NCI-H774 (cell line): ENCODE measurements at places on chromosomes 12 and 14.

GRCh38 chr14:85402569-85403162 lies 127.3 kb upstream of the FLRT2 start:
- DNase-seq, result peak; percentile 33

- DNase-seq, result no peak
Observed at GRCh38 chr12:123089631-123090353, 61.1 kb downstream of the PITPNM2 start.

GRCh38 chr12:111462210-111462769 lies 56.6 kb downstream of the SH2B3 start:
- no peak for DNase-seq

DNA sequence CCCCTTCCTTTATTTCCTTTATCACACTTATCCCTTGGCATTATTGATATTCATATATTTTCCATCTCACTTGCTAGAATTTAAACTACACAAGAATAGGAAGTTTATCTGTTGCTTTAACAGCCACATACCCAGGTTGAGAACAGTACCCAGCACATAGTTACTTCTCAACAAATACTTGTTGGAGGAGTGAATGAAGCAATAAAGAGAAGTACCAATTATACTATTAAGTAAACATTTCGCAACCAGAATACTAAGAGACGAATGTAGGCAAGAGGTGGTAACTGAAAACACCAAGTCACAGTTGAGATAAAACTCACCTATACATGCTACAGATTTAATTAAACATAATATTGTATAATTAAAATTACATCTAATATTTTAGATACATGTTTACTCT lies 110.9 kb downstream of the FSCB start:
- DNase-seq, result peak; percentile 15

DNA sequence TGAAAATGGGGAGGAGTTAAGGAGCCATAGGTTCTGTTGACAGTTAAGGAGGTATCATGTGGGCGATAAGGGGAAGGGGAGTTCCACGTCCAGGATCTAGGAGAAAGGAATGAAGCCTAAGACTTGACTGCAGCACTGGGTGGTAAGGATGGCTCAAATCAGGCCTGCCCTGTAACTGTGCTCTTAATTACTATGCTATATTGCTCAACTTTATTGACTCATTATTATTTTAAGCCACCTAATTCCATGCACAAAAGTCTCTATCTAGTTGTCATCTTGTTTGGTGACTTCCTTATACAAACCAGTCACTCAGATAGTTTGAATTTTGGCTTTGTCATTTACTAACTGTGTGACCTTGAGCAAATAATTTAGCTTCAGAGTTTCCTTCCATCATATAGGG lies 242.1 kb upstream of the ARHGAP5 start:
- no peak for DNase-seq

GRCh38 chr12:77925536-77926108 lies 94.9 kb downstream of the NAV3 start:
- peak; percentile 94 for DNase-seq

GRCh38 chr12:32926356-32926755 lies 29.8 kb upstream of the PKP2 start:
- no peak for DNase-seq

GRCh38 chr12:84704856-84705255 lies 207.7 kb downstream of the SLC6A15 start:
- no peak for DNase-seq

DNA sequence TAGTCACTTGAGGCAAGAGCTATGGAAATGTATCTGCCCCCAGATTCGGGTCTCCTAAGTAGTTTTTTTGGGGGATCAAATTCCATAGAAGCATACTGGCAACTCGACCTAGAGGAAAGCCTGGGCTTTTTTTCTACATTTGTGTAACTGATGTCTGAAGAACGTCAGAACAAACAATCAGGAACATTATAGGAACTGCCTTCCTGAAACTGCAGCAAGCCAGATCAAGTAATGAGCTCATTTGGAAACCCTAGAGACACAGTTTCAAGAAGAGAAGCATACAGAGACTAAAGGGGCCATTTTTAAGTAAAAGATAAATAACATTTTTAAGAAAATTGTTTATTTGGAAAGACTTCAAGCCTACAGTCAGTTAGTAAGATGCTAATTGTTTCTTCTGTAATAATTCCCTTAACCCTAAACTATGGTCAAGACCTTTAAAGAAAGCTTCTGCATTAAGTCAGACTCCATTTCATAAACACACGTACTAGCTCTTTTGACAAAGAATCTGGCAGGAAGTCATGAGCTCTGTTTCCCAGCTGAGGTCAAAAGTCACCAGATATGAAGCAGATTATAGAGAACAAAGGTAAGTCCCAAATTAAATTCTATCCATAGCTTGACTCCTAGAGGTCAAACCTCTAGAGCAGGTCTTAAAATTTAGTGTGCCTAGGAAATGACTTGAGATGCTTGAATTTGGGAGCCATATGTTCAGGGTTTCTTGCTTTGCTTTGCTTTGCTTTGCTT lies 112.8 kb downstream of the EGLN3 start:
- no peak for DNase-seq

- peak; percentile 57 for DNase-seq
Observed at GRCh38 chr12:50057000-50057841, at the start of gene ASIC1. Gene ASIC1, plus strand, starts transcription at chr12:50057596. Its CDS starts 1,171 bp downstream, at chr12:50058767.

DNA sequence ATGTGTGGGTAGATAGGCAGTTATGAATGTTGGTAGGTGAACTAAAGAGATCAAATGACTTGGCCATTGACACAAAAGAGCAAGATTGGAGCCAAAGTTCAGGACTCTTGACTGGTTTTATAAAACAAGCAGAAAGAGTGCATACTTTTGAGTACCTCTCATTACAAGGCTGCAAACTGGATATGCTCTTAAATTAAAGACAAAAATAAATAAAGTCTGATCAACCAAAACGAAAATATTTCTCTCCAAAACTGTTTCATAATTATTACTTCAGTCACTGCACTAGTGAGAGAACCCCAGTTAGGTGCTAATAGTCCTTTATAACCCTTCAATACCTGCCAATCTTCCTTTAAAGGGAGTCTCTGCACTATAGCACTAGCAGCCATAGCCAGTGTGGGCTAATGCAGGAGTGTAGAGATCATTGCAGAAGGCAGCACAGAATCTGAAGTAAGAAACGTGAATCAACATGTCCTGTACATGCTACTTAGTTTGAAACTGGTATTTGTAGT lies 147.1 kb downstream of the FOXA1 start:
- DNase-seq, result no peak

DNA sequence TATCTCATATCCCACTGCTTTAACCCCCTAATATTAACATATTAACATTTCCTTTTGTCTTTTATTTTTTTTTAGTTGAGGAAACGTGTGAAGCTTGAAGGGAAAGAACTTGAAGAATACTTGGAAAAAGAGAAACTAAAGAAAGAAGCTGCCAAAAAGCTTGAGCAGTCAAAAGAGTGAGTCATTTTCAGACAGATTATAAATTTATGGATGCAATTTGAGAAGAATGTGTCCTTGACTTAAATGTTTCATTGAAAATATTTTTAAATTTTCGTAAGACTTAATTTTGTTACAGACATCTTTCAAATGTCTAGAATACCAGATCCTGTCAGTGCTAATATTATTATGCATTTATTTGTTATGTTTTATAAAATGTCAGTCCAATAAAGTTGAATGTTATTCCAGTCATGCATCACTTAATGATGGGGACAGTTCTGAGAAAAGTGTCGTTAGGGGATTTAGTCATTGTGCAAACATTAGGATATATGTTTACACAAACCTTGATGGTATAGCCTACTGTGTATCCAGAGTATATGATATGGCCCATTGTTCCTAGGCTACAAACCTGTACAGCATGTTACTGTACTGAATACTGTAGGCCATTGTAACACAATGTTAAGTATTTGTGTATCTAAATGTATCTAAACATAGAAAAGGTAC lies 32.6 kb downstream of the CPSF2 start:
- no peak for DNase-seq

DNA sequence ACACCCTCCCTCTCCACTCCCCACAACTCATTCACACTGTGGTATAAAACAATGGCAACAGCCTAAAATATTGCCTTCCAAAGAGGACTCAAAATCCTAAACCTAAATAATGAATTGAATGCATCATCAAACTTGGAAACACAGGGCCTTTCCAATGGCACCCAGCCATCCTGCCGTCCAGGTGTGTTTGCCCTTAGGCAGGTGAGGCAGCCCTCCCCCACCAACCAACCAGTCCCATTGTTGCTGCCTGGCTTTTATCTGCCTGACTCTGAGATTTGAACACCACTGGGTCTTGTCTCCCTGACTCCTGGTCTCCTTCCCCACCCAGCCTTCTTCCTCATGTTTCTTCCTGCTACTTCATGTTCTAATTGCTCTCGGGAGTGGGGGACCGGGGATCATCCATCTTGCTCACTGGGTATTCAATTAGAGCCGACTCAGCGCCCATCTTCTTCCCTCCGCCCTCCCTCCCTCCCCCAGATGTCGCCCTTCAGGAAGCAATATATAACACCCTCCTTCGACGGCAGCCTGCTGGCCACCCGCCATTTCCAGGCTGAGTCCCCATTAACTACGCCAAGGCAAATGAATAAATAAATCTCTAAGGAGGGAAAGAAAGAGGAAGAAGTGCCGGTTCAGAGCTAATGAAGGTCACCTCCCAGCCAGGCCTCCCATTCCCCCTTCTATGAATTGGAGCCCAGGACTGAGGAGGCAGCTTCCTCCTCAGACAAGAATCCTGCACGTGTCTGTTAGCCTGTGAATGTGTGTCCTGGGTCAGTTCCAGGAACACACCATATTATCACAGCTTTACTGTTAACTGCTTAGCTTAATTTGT lies 36.3 kb upstream of the NTF3 start:
- peak; percentile 90 for DNase-seq

DNA sequence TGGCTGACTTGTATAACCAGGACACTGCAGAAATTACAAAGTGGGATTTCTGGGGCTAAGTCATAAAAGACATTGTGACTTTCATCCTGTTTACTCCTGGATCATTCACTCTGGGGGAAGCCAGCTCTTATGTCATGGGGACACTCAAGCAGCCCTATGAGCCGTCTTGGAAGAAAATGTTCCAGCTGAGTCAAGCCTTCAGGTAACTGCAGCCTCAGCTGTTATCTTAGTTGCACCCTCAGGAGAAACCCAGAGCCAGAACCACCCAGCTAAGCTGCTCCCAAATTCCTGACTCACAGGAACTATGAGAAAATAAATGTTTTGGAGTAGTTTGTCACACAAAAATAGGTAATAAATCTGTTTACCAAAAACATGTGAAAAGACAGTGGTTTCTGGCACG lies 43.1 kb upstream of the GXYLT1 start:
- no peak for DNase-seq

GRCh38 chr12:28215021-28215420 lies 24.8 kb downstream of the CCDC91 start:
- no peak for DNase-seq

DNA sequence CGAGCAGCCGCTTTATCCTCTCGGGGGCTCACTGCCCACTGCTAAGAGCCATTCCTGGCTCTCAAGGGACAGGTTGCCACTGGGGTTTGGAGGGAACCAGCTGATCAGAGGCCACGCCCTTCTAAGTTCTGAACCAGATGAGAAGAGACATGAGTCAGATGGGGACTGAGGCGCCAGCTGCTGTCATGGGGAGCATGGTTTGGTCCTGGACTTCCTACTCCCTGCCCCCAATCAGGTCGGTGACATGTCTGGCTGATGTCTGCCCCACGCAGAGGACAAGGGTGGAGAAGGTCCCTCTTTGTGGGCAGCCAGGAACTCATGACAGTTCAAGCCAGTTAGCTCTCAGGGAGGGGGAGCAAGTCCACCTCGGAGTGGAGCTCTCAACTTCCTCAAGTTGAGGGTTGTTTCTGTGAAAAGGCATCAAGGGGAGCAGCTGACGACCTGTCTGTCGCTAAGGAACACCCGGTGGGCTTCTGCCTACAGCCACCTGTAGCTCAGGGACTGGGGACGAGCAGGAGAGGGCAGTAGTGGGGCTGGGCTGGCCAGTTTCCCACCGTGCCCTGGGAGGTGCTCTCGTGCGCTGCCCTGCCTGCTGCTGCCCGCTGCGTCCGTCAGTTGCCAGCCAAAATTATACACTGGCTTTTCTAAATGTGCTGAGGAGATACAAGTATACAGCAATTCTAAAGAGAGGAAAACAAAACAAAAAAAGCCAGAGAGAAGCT lies 20.5 kb downstream of the PSMC1 start:
- DNase-seq, result no peak

DNA sequence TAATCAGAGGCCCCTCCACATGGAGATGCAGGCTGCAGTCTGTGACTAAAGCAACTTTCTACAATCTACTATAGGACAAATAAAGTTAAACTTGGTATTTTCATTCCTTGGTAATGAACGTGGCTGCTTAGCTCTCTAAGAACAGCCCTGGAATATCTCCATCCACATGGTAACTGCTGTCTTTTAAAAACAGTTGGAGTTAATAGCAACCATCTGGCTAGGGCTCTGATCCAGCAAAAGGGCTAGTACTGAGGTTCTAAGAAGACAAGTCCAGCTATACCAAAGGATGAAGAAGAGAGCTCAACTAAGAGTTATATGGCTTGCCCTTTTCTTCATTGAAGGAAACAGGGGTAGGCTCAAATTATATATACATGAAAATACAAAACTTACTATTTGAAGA lies 920.1 kb downstream of the FLRT2 start:
- DNase-seq, result no peak

DNA sequence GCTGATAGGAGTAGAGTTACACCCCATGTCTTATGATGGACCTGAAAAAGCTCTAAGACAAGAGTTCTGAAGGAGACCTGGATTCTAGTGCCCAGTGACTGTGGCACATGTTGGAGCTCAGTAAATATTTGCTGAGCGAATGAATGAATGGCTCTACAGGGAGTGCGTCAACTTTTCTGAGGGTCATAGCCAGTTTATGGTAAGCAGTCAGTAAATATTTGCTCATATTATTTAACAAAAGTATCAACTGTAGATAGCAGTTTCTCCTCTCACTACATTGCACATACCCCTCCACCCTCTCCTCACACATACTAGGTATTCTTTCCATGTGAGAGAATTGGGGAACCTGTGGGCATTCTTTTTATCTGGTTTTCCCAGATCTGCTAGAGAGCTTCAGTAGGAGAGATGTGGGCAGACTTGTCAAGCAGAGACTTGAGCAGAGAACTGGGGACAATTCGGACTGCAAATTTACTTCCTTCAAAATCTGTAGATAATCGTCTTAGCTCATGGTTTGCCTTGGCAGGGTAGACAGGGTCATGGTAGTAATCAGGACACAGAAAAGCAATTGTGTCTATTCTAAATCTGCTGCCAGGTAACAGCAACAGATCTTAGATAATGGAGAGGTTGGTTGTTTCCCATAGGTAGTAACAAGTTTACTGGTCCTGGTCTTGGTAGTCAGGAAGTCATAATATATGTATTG lies 5.7 kb downstream of the SLC4A8 start:
- peak; percentile 84 for DNase-seq
